Frontal cortex (tissue), 4 donors: ENCODE measurements at places on chromosomes 11 and 22. TPM values are rescaled to one million over a fixed set of nuclear protein-coding genes. Genes with fewer than 3 reads are reported as not detected.

Gene RASSF10
- 2.4 TPM for total RNA-seq

Gene CD3E
- total RNA-seq = not detected

- no peak for DNase-seq
Observed at GRCh38 chr11:133793271-133794035, 51.9 kb downstream of the SPATA19 start.

DNA sequence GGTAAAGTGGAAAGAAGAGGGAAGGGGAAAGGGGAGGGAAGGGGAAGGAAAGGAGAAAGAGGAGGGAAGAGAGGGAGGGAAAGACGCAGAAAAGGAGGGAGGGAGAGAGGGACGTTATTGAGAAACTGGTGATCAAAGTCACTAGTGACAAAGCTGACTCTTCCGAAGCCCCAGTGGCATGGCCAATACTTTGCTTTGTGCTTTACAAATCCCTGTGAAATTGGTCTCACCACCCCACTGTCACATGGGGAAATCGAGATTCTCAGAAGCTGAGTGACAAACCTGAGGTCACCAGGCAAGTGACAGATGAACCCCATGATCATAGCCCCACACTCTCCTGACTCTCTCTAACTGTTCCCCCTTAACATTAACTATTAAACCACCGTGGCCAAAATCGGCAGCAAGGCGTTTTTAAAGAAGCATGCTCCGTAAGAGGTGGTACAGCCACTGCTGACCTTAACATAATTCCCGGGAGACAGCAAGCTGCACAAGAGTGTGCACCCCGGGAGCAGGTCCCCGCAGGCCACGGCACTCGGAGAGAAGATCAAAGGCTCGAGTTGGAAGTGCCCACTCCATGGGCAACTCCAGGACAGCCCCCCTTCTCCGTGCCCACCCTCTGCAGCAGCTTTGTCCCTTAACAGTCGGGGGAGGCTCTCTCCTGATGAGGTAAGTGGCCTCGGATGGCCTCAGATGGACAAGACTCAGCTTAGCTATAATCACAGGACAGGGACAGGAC, 34.8 kb downstream of the CELSR1 start:
- DNase-seq = no peak

- no peak for DNase-seq
Observed at GRCh38 chr11:9765320-9766101, 101.6 kb downstream of the SWAP70 start.

GRCh38 chr11:97993562-97993961, 1027.2 kb upstream of the CNTN5 start:
- no peak for DNase-seq

- DNase-seq = no peak
Observed at GRCh38 chr22:21937041-21937820, 15.4 kb downstream of the PPM1F start.

DNA sequence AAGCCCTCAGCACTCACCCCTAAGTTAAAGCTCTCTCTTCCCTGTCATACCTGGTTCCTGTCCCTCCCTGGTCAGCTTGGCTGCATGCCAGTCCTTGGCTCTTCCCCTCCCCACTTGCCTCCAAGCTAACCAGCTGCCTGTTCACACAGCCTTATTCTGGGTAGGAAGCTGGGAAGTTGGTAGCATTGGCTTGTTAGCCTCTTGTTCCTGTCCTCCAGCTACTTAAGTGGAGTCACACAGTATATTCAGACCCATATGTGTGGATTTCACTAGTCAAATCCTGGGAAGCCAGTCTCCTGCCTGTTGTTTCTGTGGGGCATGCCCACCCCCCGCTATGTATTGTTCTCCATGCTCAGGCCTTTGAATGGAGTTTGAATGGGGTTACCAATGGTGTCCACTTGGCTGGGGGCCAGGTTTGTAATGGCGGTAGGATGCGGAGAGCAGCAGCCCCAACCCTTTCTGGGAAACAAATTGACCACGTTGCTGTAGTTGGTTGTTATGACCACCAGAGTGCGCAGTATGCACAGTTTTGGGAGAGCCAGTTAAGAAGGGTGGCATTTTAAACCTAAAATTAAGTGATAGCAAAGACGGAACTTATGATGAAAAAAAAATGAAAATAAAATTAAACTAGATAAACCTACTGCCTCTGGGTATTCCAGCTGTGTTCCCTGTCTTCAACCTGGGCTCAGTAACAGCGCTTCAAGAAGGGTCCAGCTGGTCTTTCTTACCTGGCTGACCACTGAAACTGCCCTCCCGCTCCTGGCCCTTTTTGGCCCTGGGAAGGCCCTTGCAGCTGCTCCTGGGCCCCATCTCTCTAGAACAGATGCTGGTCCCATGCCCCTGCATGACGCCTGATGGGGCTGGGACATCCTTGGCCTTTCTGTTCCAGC, 10.7 kb upstream of the RPS3 start:
- peak; percentile 75 for DNase-seq

Gene PRSS23
- 23.6 TPM for total RNA-seq

- no peak for DNase-seq
Observed at GRCh38 chr22:45769569-45770210, 98.1 kb downstream of the ATXN10 start.

DNA sequence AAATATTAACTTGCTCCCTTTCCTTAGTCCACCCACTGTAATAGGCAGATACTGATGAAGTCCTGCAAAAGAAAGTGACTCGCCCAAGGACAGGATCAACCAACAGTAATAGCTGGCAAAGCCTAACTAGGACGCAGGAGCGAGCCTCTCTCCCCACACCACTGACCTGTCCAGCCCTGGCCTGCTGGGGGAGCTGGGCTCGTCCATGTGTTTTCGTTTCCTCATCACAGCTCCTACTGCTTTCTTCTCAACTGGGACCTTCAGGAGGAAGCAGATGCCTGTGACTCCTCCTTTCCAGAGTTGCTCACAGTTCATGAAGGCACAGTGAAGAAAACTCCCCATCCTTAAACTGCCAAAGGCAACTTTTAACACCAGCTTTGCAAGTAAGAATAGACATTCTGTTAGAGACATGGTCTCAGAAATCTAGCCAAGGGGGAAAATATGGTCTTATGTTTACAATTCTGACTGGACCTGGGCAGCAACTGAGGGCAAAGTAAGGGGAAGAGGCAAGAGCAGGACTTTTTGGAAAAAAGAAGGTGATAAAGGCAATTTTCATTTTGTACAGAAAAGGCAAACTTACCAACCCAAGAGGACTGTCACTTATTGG, 11.6 kb upstream of the GPHA2 start:
- DNase-seq = no peak

DNA sequence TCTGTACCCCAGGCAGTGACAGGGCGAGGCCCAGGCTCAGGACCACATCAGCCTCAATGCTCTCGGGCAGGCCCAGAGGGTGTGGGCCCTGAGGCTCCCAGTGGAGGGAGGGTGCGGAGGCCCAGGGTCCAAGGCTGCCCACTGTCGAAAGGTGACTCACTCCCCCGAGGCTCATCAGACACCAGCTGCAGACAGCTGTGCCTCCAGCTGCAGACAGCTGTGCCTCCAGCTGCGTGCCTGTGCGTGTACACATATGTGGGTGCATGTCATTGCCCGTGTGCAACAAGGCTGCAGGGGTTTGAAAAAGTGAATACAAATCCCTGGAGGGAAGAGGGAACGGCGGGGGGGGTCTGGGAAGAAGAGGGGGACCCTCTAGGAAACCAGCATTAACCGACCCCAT, 134.3 kb downstream of the BRD1 start:
- no peak for DNase-seq

- no peak for DNase-seq
Observed at GRCh38 chr11:85526564-85526963, 100.6 kb downstream of the DLG2 start.

DNA sequence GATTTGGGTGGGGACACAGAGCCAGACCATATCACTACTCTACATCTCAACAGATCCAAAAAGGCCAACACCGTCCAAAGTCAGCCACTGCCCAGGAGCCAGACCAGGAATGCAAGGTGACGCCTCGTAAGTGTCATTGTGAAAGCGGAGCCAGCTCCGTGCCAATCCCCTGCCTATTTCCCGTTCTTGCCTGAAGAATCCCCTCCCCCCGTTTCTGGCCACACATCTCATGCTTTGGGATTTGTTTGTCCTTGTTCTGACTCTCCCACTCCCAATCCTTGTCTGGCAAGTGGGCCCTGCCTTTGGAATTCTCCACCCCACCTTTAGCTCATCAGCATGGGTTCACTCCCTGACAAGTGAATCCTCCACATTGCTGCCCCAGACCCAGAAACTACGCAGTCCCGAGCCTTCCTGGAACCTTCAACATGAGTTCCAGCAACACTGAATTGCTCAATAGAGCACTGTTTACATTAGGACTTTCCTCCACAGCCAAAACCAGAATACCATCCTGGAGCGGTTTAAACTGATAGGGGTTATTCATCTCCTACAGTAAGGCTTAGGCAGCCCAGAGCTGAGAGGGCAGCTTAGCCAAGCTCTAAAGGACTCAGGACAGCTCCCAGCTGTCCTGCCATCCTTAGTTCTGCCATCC, 6.0 kb upstream of the SLC35C1 start:
- no peak for DNase-seq

- DNase-seq = no peak
Observed at GRCh38 chr22:37544955-37545702, 15.2 kb upstream of the CDC42EP1 start.

- DNase-seq = no peak
Observed at GRCh38 chr22:30989474-30989873, 20.4 kb downstream of the TUG1 start.

DNA sequence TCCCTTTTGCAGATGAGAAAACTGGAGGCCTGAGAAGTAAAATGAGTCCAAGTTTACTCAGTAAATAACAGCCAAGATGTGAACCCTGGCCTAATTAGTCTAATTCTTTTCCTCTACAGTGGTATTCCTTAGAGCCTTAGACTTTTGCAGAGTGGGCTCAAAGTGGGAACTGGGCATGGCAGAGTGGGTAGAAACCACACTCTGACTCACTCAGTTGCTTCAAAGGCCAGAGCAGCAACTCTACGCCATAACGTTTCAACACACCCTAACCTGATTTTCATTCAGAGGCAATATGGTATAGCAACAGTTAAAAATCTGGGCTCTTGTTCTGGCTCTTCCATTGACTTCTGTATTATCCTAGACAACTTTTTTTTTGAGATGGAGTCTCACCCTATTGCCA, 2.8 kb downstream of the THRSP start:
- DNase-seq = no peak

DNA sequence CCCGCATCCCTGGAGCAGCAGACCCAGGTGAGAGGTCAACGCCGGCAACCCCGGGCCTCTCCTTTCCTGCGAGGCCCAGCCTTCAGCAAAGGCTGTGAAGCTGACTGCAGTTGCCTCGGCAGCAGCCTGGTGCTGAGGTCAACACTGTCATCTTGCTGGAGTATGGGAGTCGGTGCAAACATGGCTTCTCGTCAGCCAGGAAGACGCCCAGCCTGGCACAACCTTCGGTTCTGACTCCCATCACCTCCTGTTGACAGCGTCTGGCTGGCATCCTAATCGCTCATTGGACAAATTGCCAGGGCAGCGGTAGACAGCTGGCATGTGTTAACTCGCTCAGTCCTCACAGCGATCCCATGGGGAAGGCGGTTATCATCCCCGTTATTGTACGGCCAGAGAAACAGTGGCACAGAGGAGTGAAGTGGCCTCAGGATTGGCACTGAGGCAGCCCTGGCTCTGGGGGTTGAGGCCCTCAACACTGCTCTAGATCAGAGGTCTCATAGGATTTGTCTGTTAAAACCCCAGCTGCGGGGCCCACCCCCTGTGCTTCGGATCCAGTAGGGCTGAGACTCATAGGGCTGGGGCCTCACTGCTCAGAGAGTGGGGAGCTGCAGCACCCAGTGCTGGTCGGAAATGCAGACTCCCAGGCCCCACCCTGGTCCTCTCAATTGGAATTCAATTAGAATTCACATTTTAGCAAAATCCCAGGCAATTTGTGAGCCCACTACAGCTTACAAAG, 39.3 kb upstream of the TP53I11 start:
- DNase-seq = no peak

Gene APOL5
- not detected for total RNA-seq

Gene OR51E1
- total RNA-seq = 0.41 TPM

Gene OR8B8
- not detected for total RNA-seq

DNA sequence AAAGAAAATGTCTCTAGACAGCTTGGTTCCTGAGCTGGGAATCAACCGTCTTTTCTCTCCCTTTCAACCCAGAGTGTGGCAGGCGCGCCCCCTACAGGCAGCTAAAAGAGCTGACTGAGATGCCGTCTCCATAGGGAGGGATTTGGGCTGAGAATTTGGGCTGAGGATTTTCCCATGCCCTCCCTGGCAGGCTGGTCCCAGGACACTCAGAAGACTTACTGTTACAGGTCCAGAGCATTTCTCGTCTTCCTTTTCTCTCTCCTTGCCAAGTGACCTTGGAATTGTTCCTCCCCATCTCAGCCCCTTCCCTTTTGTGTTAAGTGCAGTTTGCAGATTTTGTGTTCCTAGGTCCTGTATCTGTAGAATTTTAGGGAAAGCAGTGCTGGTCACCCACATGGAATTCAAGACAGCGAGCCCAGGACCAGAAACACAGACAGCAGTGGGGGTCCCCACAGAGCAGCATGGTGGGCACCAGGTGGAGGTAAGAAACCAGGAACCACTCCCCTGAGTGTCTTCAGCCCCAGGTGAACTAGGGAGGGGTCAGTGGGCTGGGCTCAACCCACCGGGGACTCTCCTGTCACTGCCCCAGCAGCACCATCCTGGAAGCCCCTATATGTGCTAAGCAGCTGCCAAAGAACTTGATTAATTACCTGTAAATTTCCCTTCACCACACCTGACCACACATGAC, 9.9 kb upstream of the IGLL5 start:
- no peak for DNase-seq

- DNase-seq = no peak
Observed at GRCh38 chr11:134644476-134645456, 232.7 kb upstream of the B3GAT1 start.

DNA sequence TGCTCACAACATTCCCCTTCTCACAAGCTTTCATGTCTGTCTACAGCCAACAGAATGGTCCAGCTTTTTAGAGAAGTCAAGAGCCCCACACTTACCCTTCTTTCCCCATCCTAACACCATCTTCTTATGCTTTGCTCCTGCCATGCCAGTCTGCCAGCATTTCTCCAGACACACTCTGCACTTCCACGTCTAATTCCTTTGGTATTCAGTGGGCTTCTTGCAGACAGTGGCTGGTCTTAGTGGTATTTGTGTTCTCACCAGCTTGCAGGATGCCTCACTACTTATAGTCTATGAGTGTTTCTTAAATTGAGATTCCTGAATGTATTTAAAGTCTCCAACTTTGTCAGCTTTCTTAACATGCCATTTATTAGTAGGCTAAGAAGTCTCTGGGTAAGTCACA, 154.4 kb downstream of the BBOX1 start:
- DNase-seq = no peak

GRCh38 chr11:87463486-87464102, 425.9 kb downstream of the TMEM135 start:
- no peak for DNase-seq

Gene POTEH
- not detected for total RNA-seq

GRCh38 chr11:108931168-108931567, 266.3 kb downstream of the DDX10 start:
- DNase-seq = no peak

GRCh38 chr22:39221999-39222686, 22.6 kb downstream of the PDGFB start:
- no peak for DNase-seq

- no peak for DNase-seq
Observed at GRCh38 chr11:126489836-126490660, 134.6 kb downstream of the ST3GAL4 start.

Gene C22orf15
- not detected for total RNA-seq

- DNase-seq = no peak
Observed at GRCh38 chr11:10632483-10632882, 61.1 kb downstream of the IRAG1 start.

- DNase-seq = no peak
Observed at GRCh38 chr11:93075782-93076181, 106.3 kb downstream of the MTNR1B start.

Gene PHETA2
- total RNA-seq = 4.5 TPM

- DNase-seq = no peak
Observed at GRCh38 chr22:44786136-44786535, 33.8 kb downstream of the ARHGAP8 start.
